ENCODE measurements at places on chromosomes 4 and X.

GRCh38 chrX:109911046-109911445 is 91.9 kb upstream of the TMEM164 start:
- DNase-seq = no peak

- DNase-seq = no peak
Measured at GRCh38 chrX:72142094-72142793, 10.5 kb upstream of the RTL5 start.

- peak; percentile 2 for DNase-seq
Measured at GRCh38 chr4:92387459-92388069, 83.8 kb downstream of the GRID2 start.

- no peak for DNase-seq
Measured at GRCh38 chrX:71131510-71131909, 13.1 kb downstream of the MED12 start.

DNA sequence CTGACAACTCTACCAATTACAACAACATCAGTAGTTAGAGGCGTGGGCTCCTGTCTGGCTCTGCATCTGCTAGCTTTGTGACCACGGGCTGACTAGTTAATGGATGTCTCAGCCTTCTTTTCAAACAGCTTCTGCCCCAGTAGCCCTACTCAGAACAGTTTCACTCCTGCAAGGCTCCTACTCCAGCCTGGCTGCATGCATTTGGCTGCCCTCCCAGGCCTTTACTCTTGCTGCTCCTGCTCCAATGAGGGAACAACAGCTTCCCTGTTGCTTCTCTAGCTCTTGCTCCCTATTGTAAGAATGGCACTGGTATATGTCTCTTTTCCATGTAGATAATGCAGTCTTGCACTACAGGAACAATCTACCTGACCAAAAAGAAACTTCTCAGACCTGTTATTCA is 93.3 kb downstream of the TTC29 start:
- no peak for DNase-seq

DNA sequence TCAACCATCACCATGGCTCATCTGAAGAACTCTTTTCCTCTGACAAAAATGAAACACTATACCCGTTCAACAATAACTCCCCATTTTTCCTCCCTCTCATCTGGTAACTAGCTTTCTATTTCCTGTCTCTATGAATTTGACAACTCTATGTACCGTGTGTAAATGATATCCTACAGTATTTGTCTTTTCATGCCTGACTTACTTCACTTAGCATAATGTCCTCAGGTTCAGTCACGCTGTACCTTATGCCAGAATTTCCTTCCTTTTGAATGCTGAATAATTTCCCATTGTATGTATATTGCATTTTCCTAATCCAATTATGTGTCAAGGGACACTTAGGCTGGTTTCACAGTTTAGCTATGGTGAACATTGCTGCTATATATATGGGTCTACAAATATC is 18.2 kb downstream of the MAGEA9 start:
- no peak for DNase-seq

DNA sequence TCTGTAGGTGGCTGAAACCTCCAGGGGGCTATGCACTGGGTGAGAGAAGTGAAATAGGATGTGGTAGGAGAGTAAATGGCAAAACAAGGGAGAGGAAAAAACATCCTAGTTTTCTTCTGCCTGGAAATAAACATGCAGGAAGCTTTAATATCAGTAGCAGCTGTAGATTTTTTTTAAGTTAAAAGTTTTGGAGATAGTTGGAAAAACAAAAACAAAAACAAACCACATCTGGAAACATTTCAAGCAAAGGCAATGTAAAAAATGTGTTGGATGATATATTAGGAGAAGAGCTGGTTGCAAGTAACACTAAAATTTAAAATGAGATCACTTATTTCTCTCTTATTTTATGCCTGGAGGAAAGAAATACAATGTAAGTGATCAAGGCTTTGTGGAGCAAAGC is 388.0 kb downstream of the SPRY1 start:
- DNase-seq = no peak

GRCh38 chrX:45540181-45540580 is 339.5 kb upstream of the DIPK2B start:
- DNase-seq = no peak

DNA sequence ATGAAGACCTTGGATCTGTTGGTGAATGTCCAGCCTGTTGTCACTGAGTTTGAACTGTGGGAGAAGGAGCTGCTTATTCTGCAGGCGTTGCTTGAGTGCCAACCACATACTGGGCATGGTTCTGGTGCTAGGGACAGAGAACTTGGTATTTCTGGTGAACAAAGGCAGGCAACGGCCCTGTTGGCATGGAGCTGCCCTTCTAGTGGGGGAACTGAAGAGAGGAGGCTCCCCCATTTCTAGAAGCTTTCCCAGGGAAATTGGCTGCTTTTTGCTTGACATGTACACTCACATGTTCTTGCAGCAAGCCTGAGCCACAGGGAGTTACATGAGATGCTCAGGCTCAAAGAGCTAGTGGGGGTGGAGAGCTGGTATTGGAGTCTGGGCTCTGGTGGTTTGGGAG is 8.9 kb upstream of the CD38 start:
- no peak for DNase-seq

DNA sequence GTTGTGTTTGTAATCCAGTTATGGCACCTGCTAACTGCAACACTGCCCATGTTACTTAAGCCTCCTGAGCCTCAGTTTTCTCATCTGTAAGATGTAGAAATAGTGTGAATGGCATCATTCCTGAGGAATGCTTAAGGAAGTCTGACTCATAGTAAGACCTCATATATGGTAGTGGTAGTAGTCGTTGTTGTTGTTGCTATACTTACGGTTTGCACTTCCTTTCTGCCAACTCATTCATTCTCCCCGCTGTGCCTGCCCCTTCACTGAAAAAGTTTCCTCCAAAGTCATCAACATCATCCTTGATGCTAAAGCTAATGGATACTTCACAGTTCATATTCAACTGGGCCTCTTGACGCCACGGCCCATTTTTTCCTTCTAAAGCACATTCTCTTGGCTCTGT is 54.2 kb upstream of the SPANXN3 start:
- no peak for DNase-seq

DNA sequence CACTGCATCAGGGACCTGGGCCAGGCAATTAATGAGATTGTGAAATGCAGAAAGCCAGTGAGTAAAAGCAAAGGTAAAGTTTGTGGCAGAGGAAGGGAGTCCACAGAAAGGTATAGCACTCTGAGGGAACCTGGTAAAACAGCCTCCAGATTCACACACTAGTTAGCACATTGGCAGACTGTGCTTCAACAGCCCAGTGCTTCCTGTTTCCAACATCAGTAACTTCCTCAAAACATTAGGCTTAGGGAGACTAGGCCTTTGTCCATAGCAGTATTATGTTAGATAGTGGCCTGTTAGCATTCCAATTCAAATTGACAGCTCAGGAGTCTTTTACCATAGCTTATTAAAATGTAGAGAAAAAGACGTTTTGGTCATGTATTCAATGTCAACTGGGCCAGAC is 582.6 kb upstream of the ACTRT1 start:
- no peak for DNase-seq

- no peak for DNase-seq
Measured at GRCh38 chr4:108400309-108400708, 220.1 kb upstream of the RPL34 start.

DNA sequence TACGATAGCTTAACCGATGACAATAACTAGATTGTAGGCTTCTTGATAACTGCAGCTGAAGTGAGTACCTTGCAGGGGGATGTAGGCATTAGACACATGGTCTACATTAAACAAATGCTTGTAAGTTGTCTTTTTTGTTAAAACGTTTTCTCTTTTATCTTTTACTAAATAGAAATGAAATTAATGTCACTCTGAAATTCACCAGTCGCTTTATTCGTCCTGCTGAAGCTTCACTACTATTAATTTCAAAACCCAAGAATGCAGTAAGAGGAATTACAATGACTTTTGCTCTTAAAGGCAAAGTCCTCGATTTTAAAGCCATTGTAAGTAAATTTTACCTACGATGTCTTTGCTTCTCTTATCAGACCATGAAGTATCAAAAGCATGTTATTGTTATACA is 239.7 kb downstream of the CFAP47 start:
- DNase-seq = no peak

DNA sequence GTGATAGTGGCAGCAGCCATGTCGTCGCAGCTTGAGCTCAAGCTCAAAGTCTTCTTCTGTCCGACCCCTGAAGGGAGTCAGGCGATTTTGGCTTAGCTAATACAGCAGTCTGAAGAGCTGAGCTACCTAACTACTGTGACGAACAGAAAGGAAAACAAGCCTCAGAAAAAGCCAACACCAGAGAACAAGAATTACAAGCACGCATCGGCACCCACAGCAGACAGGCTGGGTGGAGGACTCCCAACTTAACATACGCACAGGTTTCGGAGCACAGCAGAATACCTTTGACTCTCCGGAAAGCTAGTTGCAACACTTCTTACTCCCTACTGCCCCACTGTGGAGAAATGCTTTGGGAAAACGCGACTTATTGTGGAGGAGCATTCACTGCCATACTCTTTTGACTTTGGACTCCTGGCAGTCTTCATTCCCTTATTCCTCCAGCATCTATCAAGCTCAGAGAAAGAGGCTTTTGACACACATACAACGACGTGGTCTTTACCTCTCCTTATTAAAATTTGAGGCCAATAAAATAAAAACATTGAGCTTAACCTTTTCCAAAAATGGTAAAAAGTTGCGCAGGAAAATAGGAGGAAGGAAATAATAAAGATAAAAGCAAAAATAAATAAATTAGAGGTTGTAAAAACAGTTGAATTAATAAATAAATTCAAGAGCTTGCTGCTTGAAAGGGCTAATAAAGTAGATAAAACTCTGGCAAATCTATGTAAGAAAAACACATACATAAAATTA is 41.3 kb upstream of the GPC3 start:
- peak; percentile 50 for DNase-seq

DNA sequence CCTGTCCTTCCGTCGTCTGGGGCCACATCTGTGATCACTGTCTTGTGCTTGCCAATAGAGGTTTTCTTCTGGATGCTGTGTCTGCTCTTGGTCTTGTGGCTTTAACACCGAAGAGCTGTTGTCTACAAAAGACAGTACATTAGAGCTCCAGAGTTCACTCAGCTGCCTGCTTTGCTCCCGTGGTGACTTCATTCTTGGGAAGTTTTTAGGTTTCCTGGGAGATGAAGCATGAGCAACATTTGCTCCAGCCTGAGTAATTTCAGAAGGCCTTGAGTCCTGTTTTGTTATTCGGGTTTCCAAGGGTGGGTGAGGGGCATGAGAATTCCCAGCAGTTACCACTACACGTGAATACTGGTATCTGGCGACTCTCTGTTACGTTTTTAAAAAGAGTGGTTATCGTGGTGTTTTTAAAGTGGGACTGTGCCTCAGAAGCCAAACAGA is 189.2 kb downstream of the SHROOM3 start:
- peak; percentile 86 for DNase-seq

GRCh38 chr4:186348433-186348832 is 82.4 kb downstream of the F11 start:
- no peak for DNase-seq

- DNase-seq = no peak
Measured at GRCh38 chr4:67084783-67085182, 460.5 kb downstream of the CENPC start.

DNA sequence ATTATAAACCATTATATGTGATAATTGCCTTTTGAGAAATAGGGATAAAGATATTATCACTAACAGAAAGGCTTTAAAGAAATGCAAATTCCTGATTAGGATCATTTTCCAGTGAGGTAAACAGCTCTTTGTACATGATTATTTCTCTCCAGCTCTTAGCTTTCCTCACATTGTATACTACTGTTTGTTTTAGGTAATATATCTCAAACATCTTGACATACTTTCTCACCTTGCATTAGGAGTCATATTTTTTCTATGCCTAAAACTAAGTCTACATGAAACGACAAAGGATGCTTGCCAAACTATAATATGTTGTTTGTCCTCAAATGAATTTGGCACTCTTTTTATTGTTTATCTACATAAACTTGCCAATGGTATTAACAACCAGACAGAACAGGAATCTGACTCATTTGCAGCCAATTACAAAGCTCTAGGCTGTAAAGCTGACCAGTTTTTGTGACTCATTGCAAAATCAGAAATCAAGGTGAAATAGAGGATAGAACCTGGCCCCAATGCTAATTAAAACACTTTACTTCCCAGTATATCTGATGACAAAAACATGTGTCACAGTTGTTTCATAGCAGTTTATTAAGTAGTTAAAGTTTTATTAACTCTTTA is 107.0 kb downstream of the IQCM start:
- no peak for DNase-seq

GRCh38 chr4:2793586-2794485 is 951 bp downstream of the SH3BP2 start:
- DNase-seq = no peak

- DNase-seq = no peak
Measured at GRCh38 chr4:77990456-77990855, 66.7 kb upstream of the FRAS1 start.

GRCh38 chr4:27176881-27177280 is 316.2 kb downstream of the STIM2 start:
- DNase-seq = no peak

DNA sequence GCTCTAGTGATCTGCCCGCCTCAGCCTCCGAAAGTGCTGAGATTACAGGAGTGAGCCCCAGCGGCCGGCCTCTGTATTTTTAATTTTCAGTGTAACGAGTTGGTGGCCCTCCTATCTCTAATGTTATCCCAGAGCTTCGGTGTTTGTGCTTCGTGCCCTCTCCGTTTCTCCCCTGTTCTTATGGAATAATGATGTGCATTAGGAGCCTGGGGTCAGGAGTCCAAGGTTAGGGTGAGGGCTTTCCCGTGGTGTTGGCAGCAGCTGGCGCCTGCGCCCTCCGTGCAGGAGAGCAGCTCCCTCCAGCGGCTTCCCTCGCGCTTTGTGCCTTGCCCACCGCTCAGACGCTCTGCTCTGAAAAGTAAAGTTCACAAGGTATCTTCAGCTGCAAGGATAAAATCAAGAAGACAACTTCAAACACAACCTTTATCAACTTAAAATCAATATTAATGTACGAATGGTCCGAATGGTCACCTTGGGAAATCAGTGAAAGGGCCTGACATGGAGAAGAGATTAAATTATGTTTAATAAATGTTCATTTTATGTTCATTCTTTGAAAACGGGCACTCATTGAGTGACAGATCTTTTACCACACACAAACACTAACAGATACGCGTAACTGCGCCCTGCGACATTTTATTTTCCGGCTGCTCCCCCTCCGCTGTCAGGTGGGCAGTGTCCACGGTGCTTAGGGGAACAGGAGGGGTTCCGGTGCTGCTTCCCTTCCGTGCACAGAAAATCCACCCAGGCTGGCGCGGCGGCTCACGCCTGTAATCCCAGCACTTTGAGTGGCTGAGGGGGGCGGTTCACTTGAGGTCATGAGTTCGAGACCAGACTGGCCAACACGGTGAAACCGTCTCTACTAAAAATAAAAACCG is 62.4 kb downstream of the TRAPPC11 start:
- DNase-seq = peak; percentile 50

DNA sequence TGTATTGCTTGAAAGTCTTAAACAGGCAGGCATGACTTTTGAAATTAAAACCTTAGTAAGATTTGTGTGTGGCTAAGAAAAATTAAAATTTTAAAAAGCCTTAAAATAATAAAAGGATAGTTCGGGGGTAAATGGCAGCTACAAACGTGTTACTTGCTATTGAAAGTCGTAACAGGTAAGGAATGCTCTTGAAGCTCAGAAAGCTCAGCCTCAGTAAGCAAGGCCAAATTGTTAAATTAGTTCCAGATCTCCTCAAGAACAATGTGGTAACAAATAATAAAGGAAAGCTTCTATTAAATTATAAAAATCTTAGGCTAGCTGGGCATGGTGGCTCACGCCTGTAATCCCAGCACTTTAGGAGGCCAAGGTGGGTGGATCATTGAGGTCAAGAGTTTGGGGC is 25.5 kb downstream of the PRMT9 start:
- no peak for DNase-seq

- DNase-seq = no peak
Measured at GRCh38 chrX:10892621-10893225, 218.4 kb upstream of the HCCS start.

- DNase-seq = no peak
Measured at GRCh38 chr4:123166023-123166422, 230.6 kb upstream of the SPRY1 start.

Measured in thyroid gland (tissue), 4 donors.